Hippocampal formation (tissue), 2 donors: ENCODE measurements at places on chromosomes 11 and 22.

GRCh38 chr22:37383341-37383740 lies 43.9 kb downstream of the ELFN2 start:
- no peak for DNase-seq

DNA sequence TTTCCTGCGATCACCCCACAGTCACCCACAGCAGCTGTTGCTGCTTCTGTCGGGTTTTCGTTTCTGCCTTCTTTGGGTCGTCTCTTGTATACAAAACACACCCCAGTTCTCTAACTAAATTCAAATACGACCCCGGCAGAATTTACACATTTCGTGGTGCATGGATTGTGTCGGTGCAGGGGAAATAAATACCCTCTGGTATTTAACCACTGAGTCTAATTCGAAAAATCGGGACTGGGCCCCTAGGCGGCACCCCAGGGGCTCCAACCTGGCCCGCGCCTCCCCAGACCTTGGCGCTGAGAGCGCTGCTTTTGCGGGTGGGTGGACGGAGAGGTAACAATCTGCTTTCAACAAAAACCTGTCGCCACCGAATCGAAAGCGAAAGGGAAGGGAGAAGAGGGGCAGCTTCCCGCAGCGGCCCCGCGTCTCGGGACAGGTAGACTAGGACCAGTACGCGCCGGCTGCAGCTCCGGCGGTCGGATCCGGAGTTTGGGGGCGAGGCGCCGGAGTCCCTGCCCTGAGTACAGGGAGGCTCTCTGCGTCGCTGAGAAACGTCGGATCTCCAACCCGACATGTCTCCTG lies 4.4 kb downstream of the ALX4 start:
- no peak for DNase-seq

GRCh38 chr22:29215012-29215860 lies 9.5 kb downstream of the EMID1 start:
- DNase-seq, result no peak

DNA sequence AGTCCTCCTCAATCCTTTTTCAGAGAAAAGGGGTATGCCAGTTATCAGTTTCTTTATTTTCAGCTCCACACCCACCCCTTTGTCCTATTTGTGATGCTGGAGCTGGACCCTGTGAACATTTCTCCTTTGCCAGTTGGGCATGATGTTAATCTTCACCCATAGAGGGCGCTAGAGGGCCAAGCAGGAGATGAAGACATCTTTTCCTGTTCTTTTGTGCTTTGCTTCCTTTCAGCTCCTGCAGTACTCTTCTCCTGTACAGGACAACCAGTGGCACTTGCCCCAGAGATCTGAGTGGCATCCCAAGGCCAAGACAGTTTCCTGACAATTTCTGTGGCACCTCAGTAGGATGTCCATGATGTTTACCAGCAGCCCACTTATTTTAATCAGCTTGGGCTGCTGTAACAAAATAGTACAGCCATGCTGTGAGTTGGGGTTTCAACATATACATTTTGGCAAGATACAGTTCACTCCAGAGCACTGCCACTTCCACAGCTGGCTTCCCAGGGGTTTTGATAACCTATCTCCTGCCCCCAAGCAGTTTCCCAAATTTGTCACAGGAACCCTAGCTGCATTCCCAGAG lies 4.6 kb downstream of the SAA2 start:
- DNase-seq, result no peak

DNA sequence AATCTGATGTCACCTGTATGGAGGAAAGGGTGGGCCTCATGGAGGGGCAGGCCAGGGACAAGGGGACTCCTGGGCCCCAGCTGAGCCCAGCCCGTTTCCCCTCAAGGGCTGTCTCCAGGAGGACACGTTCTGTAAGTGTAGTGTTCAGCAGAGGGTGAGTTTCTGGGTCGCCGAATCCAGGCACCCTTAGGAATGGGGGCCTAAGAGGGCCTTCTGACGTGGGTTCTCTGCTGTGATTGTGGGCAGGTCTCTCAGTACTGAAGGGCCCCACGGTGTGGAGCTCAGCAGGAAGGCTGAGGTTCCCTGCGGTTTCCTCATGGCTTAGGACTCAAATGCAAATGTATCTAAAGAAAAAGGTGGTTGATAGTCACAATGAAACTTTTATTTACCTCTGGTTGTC lies 6.5 kb downstream of the PTDSS2 start:
- no peak for DNase-seq

- DNase-seq, result no peak
Observed at GRCh38 chr11:121931748-121932352, 184.2 kb downstream of the BLID start.

GRCh38 chr11:110090466-110091026 lies 2.6 kb upstream of the ZC3H12C start:
- no peak for DNase-seq

DNA sequence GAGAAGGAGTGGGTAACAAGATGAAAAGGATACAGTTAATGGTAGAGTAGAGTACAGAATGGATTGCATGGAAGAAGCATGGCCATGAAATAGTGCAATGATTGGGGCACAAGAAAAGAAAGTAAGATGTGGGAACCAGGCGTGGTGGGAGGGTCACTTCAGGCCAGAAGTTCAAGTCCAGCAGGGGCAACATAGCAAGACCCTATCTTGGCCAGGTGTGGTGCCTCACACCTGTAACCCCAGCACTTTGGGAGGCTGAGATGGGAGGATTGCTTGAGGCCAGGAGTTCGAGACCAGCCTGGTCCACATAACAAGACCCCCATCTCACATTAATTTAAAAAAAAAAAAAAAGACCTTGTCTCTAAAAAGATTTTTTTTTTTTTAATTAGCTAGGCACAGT lies 1.4 kb upstream of the C11orf52 start:
- DNase-seq, result no peak

GRCh38 chr22:33465554-33465953 lies 407.4 kb upstream of the SYN3 start:
- no peak for DNase-seq

DNA sequence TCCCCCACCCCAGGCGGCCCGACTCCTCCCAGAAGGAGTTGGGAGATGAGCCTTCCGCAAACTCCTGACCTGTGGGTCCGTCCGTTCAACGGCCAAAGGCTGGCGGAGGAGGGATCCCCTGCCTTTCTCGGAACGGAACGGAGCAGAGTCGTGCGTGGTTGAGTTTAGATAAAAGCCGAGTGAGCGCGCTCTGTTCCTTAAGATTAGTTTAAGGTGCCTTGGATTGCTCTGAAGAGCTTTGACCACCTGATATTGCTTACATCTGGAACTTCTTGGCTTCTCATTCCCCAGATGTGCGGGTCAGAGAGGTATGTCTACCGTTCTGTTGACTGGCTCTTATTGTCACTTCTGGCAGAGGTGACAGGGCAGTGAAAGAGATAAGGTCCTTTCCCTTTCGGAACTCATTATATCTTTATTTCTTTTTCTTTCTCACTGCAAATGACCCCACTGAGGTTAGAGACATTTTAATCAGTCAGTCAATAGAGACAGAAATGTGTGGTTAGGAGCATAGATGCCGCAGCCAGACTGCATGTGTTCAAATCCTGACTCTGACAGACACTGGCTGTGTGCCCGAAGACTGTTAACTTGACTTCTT lies at the start of gene TRIM6:
TSS of gene TRIM6 (plus strand) at position 31 of the 595 bp plus-strand sequence. CDS start at position 292, 261 bp downstream.
- no peak for DNase-seq

DNA sequence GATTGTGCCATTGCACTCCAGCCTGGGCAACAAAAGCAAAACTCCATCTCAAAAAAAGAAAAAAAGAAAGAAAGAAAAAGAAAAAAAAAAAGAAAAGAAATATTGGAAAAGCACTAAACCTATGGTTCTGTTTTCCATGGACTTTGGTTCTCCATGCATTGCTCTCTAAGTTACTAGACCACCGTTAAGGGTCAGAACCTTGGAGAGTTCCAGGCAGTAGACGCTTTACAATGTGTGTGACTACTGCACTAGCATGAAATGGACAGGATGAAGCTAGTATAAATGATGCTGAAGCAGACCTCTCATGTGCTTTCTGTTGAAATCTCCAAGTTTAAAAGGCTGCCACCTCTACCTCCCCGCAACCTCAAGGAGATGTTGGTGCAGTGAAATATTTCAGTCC lies 63.5 kb downstream of the SIK2 start:
- no peak for DNase-seq

DNA sequence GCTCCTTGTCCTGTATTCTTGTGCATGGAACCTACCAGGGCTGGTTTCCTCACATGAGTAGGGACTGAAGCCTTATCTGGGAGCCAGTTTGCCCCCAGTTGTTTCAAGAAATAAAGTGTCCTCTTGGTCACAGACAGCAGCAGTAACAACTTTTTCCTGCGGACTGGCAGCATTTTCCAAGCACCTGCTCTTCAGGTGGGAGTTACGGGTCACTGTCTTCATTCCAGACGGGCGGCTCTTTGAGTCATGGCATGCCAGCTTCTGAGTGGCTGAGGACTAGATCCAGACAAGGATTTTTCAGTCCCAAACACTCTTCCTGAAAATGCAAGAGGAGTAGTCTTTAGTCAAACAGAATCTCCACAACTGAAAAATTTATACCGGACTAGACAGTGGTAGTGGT lies 2.7 kb upstream of the CD44 start:
- DNase-seq, result no peak

- no peak for DNase-seq
Observed at GRCh38 chr22:40659166-40659565, 20.1 kb upstream of the MCHR1 start.

- peak; percentile 26 for DNase-seq
Observed at GRCh38 chr11:6353367-6353987, 33.2 kb upstream of the CAVIN3 start.

DNA sequence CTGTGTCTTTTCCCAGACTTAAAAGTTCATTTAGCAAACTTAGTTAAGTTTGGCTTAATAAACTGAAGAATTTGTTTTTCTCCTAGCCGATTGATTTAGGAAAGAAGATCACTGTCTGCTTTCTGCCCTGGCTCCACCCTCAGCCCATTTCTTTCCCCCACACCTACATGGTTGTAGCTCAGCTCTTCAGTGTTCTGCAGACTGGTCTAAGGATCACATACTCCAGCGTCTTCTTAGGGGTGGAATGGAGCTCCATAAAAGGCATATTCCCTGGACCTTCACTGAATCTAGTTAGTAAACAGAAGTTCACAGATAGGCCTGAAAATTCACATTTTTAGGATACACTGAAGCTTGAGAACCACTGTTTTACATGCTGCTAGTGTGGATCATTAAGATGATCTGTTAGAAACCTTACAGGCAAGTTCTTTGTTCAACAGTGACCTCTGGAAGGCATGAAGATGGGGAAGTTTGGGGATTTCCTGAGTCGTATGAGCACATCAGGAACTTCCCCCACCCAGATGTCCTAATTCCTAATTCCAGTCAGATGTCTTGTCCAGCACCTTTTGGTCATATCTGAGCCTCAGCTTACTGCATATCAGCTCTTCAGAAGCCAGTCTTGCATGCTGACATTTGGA lies 16.8 kb downstream of the PIWIL4 start:
- DNase-seq, result no peak

- no peak for DNase-seq
Observed at GRCh38 chr11:66239998-66240780, 28.2 kb upstream of the RAB1B start.

DNA sequence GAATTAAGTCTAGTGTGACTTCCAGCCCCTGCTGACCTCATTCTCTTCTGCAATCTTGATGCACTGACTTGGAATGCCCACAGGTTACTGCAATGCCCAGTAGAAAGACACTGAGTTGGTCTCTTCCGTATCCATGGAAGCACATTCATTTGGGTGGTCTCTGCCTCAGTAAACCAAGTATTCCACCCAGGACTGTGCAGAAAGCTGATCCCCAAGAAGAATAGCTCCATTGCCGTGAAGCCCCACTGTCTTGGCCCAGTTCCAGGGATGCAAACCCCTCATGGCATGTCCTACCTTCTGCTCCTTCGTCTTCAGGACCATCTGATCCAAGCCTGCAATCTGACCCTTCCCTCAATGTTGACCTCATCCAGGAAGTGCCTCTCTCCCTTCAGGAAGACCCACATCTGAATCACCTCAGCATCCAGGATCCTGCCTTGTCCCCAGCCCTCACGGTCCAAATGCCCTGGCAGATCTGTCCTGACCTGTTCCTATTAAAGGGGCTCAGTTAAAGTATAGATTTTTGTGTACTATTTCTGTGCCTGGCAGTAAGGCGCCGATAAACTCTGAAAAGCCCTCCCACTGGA lies 425.8 kb downstream of the SOX6 start:
- no peak for DNase-seq
